ENCODE measurements at places on chromosomes 7 and 10. TPM values are rescaled to one million over a fixed set of nuclear protein-coding genes. Genes with fewer than 3 reads are reported as not detected.

The FEZF1 gene
- not detected for total RNA-seq

DNA sequence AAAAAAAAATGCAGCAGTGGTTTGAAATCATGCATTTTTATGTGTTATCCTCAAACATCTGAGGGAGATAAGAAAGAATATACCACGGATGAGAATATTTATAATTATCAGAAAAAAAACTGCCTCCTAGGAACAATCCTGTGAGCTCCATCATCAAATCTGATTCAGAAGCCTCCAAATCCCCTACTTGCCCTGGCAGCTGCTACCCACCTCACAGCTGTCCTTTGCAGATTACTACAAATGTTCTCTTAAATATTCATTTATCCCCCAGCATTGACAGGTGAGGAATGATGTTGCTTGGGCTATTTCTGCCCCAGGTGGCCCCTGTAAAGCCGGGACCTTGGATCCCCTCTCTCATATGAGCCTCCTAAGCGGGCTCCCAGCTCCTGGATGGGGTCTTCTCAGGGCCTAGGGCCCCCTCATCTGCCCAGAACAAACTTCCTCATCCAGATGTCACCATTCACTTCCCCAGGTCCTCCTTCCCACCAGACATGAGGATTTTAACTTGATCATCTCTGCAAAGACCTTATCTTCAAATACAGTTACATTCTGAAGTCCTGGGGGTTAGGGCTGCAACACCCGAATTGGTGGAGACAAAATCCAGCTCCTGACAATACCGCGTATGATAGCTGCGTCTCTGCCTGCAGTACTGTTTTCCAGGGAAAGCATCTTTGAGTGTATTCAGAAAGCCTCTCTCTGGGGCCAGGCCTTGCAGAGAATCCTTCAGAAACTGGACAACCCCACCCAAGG, 81.9 kb upstream of the INSIG1 start:
- H3K4me1 ChIP-seq, result peaks cover 36% of the 10 kb centered on the region
- DNase-seq, result peak; percentile 34

GRCh38 chr10:123986736-123987135, 95.1 kb upstream of the CPXM2 start:
- DNase-seq, result no peak
- H3K27me3 ChIP-seq, result peaks cover 21% of the 10 kb centered on the region
- no peak overlapping the region for H3K27ac ChIP-seq
- H3K4me1 ChIP-seq, result no peaks in the 10 kb centered on the region
- no peaks in the 10 kb centered on the region for H3K36me3 ChIP-seq
- H3K4me3 ChIP-seq, result no peak overlapping the region

The ANKRD7 gene
- 1.8 TPM for total RNA-seq

The PNLIPRP2 gene
- total RNA-seq, result not detected

GRCh38 chr10:93438613-93439253, 43.4 kb downstream of the MYOF start:
- peaks cover 78% of the 10 kb centered on the region for H3K4me1 ChIP-seq
- H3K36me3 ChIP-seq, result peaks cover 35% of the 10 kb centered on the region
- H3K4me3 ChIP-seq, result no peak overlapping the region
- DNase-seq, result peak; percentile 6
- no peaks in the 10 kb centered on the region for H3K27me3 ChIP-seq

DNA sequence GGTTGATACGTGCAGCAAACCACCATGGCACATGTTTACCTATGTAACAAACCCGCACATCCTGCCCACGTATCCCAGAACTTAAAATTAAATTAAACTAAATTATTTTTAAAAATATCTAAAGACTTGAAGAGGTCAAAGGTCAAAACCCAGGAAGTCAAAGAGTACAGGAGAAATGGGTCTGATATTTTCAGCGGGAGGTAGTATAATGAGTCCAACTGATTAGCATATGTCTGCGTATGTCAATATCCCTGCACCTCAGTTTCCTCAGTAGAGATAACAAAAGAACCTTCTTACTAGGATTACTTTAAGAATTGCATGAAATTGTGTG, 133.0 kb downstream of the TMEM26 start:
- H3K4me1 ChIP-seq, result no peaks in the 10 kb centered on the region
- H3K4me3 ChIP-seq, result no peak overlapping the region

DNA sequence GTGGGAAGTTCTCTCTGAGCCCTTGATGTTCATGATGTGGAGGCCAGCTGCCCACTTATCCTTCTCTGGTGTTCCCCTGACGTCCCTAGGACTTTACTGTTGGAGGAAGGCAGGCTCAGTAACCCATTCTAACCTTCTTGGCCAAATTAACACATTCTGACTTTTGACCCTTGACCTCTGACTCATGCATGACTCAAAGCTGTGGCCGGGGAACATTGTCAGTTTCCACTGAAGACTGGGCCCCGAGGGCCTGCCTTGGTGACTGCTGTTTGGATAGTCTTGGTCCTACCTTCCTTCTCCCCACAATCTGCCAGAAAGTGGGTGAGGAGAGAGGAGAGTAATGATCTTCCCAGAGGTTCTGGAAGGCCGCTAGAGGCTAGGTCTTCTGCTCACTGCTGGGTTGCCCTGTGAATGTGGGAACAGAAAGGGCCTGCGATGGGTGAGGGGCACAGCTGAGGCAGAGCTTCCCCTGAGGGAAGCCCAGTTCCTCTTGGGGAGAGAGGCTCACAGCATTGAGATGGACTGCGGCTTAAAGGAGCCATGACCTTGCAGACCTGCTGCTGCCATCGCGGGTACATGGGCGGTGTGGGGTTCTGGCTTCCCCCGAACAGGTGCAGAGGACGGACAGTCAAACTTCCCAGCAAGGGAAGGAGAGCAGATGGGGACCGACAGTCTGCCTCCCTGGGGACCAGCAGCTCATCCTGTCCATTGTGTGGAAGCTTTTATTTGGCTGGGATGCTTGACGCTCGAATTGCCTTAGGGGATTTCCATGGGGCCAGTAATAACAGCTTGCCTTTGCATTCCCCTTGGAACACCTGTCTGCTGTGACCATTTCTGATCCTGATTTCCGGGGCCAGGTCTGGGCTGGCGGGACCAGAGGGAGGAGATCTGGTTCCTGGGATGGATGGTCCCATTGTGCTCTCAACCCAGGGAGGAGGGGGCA, 43.8 kb downstream of the ADAMTS14 start:
- DNase-seq, result no peak
- no peak overlapping the region for H3K4me3 ChIP-seq
- no peak overlapping the region for H3K27ac ChIP-seq
- H3K4me1 ChIP-seq, result peaks cover 9% of the 10 kb centered on the region

DNA sequence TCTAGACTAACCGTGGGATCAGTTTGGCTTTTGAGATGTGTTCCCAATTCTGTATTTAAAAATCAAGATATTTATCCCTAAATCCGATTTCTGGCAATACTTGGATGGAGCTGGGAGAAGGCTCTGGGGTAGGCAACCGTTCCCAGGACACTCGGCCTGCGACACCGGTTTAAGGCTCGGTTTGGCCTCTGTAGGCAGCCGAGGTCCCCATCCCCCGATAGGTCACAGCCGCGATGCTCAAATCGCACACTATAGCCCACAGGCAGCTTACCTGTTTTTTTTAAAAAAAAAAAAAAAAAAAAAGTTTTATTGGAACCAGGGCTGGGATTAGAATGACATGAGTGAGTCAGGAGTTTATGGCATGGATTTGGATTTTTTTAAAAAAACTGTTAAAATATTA, 729 bp upstream of the TAF3 start:
- peaks cover 7% of the 10 kb centered on the region for H3K4me1 ChIP-seq
- no peak for DNase-seq
- peaks cover 7% of the 10 kb centered on the region for H3K27me3 ChIP-seq
- H3K27ac ChIP-seq, result no peak overlapping the region
- H3K4me3 ChIP-seq, result peak overlapping the region; percentile 99

The RNF32 gene
- total RNA-seq, result under 0.01 TPM

DNA sequence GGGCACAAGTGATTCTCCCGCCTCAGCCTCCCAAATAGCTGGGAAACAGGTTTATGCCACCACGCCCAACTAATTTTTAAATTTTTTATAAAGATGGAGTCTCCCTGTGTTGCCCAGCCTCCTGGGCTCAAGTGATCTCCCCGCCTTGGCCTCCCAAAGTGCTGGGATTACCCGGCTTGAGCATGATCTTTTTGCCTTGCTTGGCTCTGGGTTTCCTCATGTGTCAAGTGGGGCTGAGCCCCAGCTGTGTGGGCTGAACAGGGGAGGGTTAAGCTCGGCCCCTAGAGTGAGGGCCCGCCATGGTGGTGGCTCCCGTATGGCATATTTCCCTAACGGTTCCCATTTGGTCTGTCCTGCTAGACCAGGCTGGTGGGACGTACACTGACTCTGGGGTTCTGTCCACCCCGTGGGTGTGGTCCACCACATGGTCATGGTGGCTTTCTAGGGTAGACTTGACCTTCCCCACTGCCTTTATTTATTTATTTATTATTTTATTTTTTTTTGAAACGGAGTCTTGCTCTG, 66.3 kb downstream of the LHPP start:
- H3K36me3 ChIP-seq, result no peaks in the 10 kb centered on the region
- DNase-seq, result no peak
- H3K27ac ChIP-seq, result no peak overlapping the region
- peaks cover 23% of the 10 kb centered on the region for H3K4me1 ChIP-seq
- H3K27me3 ChIP-seq, result no peaks in the 10 kb centered on the region

The CYP2C8 gene
- total RNA-seq, result 0.29 TPM

DNA sequence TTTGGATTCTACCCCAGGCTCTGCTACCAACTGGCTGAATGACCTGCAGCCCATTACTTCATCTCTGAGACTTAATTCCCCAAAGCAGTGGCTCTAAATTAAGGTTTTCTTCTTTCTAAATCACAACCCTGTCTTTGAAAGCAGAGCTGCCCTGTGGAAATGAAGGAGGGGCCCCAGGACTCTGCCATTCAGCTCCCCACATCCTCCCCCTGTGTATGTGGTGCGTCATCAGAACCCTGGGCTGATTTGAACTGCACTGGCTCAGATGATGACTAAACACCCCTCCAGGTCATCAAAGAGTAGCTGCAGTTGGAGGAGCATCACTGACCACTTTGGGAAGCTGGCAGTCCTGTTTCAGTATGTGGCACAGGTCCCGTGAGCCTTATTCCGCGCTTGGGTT, 46.6 kb downstream of the BPGM start:
- H3K27me3 ChIP-seq, result no peaks in the 10 kb centered on the region
- H3K27ac ChIP-seq, result peak overlapping the region; percentile 98
- H3K4me3 ChIP-seq, result peak overlapping the region; percentile 29
- peaks cover 70% of the 10 kb centered on the region for H3K4me1 ChIP-seq
- DNase-seq, result peak; percentile 87

GRCh38 chr7:15464667-15465121, 97.1 kb downstream of the AGMO start:
- H3K27me3 ChIP-seq, result no peaks in the 10 kb centered on the region
- no peaks in the 10 kb centered on the region for H3K36me3 ChIP-seq
- H3K4me3 ChIP-seq, result no peak overlapping the region
- DNase-seq, result no peak
- H3K27ac ChIP-seq, result peak overlapping the region; percentile 50

The CALU gene
- 708 TPM for total RNA-seq

DNA sequence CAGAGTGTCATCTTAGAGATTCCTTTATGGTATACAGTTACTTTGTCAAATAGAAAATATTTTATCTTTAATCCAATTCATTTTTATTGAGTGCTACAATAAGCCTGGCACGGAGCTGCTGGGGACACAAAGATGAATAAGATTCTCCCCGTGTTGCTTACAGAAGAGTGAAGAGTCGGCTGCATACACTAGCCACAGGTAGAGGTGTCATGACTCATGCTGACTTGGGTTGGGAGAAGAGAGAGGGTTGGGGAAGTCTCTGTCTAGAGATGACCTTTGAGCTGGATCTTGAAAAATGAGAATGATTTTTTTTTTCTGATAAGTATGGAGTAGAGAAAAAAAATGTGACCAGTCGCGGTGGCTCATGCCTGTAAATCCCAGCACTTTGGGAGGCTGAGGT, 289.9 kb upstream of the CELF2 start:
- no peaks in the 10 kb centered on the region for H3K27me3 ChIP-seq
- no peaks in the 10 kb centered on the region for H3K36me3 ChIP-seq
- no peaks in the 10 kb centered on the region for H3K4me1 ChIP-seq

- H3K4me3 ChIP-seq, result peak within 1 kb of the TSS; percentile 93
- DNase-seq, result peak; percentile 93
- H3K27me3 ChIP-seq, result no peaks in the 10 kb centered on the region
Measured at GRCh38 chr7:44103923-44104859, at the start of gene AEBP1. Gene AEBP1, plus strand, starts transcription at chr7:44104345. Its CDS starts 321 bp downstream, at chr7:44104666.

DNA sequence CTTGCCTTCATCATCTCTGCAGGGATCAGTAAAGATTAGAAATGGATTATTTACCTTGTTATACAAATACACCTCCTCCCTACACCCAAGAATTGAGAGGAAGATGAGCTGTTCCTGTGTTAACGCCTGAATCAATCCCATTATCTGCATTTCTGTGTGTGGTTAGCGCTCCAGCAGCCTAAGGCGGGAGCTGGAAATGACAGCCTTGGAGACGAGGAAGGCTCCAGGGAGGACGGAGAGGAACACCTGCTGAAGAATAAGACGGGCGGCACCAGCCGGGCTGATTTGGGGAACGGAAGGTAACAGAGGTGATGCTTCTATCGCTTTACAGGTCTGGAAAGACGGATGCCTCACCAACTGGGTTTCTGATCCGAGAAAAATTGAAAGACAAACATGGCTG, 34.2 kb upstream of the DDC start:
- no peaks in the 10 kb centered on the region for H3K4me1 ChIP-seq
- no peak overlapping the region for H3K27ac ChIP-seq
- no peak overlapping the region for H3K4me3 ChIP-seq
- DNase-seq, result no peak
- no peaks in the 10 kb centered on the region for H3K27me3 ChIP-seq

The STEAP1 gene
- 45.4 TPM for total RNA-seq

GRCh38 chr10:31099664-31100063, 68.0 kb upstream of the ZNF438 start:
- no peaks in the 10 kb centered on the region for H3K36me3 ChIP-seq
- DNase-seq, result no peak
- no peaks in the 10 kb centered on the region for H3K27me3 ChIP-seq
- H3K4me3 ChIP-seq, result no peak overlapping the region

The SUGCT gene
- total RNA-seq, result 21.7 TPM

DNA sequence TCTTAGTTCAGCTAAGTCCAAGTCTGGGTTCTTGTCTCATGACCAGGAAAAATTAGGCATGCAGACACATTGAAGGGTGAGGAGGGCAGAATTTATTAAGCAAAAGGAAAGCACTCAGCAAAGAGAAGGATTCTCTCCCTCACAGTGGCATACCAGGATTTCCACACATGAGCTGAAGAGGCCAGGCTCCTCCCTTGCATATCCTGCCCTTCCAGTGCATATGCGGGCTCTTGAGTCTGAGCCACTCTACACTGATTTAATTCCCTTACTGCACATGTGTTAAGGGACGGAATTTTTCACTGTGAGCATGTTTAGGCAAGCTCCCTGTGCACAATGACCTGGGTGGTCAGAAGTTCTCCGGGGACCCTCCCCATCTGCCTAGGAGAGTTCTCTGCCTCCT, 652.7 kb upstream of the POM121L12 start:
- no peaks in the 10 kb centered on the region for H3K27me3 ChIP-seq
- no peaks in the 10 kb centered on the region for H3K36me3 ChIP-seq
- H3K27ac ChIP-seq, result no peak overlapping the region
- no peak for DNase-seq
- H3K4me1 ChIP-seq, result no peaks in the 10 kb centered on the region

The FAM25G gene
- not detected for total RNA-seq

GRCh38 chr7:2108071-2108455, 124.7 kb downstream of the MAD1L1 start:
- no peaks in the 10 kb centered on the region for H3K27me3 ChIP-seq
- H3K4me3 ChIP-seq, result no peak overlapping the region
- no peaks in the 10 kb centered on the region for H3K36me3 ChIP-seq
- H3K27ac ChIP-seq, result no peak overlapping the region

The AKR1D1 gene
- under 0.01 TPM for total RNA-seq

GRCh38 chr10:53765311-53765710, 992.7 kb upstream of the MBL2 start:
- H3K27me3 ChIP-seq, result no peaks in the 10 kb centered on the region
- H3K4me3 ChIP-seq, result no peak overlapping the region
- H3K4me1 ChIP-seq, result no peaks in the 10 kb centered on the region
- no peaks in the 10 kb centered on the region for H3K36me3 ChIP-seq
- DNase-seq, result no peak
- H3K27ac ChIP-seq, result no peak overlapping the region

The RNF133 gene
- 0.59 TPM for total RNA-seq

All from osteoblast (primary cell).